ENCODE measurements at places on chromosomes 11 and 22.

DNA sequence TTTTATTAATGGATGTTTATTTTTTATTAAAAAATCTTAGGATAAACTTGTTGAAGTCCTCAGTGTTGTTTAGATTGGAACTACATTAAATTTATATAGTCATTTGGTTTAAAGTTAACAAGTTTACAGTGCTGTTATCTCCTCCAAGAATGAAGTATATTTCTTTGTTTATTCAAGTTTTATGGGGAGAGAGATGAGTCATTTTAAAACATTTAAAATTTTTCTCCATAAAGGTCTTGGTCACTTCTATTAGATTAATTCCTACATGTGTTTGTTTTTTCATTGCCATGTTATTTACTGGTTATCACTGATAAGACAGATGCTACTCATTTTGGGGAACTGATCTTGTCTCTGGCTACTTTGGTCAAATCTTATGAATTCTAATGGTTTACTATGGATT, 429.6 kb downstream of the METTL15 start:
- DNase-seq = no peak

GRCh38 chr11:28090052-28090749, 17.8 kb downstream of the KIF18A start:
- DNase-seq = no peak

- no peak for DNase-seq
These were observed 6.0 kb downstream of the TMEM123 start for GRCh38 chr11:102446606-102447005.

- DNase-seq = no peak
These were observed 19.5 kb upstream of the P2RY6 start for GRCh38 chr11:73252577-73253191.

DNA sequence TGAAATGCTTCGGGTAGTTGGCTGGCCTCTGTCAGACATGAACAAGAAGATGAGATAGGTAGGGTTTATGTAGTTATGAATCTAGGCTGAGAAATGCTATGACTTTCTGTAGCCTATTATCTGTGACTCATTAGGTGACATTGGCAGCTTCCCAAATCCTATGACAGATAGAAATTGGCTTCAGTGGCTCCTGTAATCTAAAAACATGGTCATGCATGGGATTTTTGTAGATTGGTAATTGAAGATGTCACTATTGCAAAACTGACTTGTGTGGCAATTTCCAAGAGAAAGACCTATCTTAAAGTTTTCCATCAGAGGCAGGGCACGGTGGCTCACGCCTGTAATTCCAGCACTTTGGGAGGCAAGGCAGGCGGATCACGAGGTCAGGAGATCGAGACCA, 29.4 kb upstream of the GRIK4 start:
- no peak for DNase-seq

- DNase-seq = no peak
These were observed 278.9 kb upstream of the NARS2 start for GRCh38 chr11:78853521-78853920.

DNA sequence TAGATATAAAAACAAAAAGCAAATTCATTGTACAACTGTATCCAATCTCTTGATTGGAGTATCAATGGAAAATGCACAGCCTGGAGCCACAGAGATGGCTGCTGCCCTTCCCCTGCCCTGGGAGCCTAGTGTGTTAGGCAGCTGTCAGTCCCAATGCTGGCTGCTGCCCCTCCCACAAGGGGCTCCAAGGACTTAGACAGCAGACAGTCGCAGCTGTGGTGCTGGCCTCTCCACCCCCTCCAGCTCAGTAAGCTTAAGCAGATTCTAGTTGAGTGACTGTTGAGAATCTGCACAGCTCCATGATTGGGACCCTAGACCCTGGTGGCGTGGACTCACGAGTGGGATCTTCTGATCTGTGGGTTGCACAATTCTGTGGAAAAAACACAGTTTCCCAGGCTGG, 1511.2 kb downstream of the FAM181B start:
- DNase-seq = no peak
